ENCODE measurements at places on chromosomes 6 and 20.

- DNase-seq: no peak
Observed at GRCh38 chr20:60108397-60108796, 150.2 kb downstream of the CDH26 start.

DNA sequence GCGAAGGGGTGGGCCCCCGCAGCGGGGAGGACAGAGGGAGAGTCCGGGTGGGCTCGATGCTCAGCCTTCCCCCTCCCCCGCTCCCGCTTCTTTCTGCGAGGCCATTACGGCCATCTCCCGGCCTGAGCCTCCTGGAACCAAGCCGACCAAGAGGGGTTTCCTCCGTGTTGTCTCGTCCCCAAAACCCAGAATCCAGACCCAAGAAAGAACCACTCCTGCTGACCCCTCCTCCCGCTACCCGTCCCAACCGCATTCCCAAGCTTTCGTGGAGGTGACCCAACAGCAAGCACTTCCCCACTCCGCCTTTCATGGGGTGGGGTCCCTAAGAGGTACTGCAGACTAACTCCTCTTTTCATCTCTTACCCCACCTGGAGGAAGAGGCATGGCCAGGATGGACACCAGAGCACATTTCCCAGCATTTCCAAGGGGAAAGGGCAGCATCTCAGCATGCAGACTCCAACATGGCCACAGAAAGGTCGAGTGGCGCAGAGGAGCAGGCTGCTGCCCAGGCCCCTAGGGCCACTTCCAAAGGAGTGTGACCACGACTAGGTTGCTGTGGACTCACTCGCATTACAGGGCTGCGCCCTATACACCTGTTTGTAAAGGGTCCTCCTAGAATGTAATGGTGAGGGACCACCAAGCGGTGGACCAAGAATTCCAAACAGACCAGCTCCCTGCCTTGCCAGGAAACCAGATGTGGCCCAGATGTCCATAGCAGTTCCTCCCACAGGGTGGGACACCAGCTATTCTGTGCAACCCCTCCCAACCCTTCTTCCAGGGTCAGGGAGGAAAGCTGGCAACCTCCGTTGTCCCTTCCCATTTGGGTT lies 53.4 kb downstream of the MRPL14 start:
- no peak for DNase-seq

DNA sequence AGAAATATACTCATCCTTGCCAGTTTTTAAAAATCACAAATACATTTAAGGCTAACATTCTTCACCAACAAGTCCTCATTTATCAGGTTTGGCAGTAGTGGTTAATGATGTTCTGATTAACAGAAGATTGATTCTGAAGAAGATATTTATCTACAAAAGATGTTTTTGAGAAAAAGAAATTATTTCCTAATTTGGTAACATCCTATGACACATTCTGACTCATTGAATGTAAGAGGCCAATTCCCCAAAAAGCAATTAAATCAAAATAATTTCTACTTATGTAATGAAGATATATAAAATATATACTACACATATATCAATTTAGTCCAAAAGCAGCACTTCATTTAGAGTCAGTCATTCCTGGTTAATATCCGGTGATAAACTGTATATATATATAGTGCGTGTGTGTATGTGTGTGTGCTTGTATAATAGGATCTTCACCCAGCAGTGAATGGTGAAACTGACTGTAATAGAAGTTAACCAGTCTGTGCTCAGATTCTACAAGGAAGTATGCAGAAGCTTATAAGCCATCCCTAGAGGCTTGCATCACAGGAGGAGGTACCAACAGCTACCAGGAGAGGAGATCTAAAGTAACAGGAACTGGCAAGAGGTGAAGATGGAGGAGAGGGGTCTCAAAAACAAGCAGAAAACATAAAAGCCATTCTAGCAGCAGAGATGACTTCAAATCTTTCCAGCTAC lies 82.9 kb upstream of the MARCKS start:
- no peak for DNase-seq

GRCh38 chr20:31710423-31711108 lies 12.1 kb downstream of the BCL2L1 start:
- DNase-seq: no peak

GRCh38 chr6:170101281-170102035 lies 189.4 kb downstream of the DLL1 start:
- DNase-seq: no peak

GRCh38 chr6:60681806-60682205 lies 1604.2 kb downstream of the KHDRBS2 start:
- no peak for DNase-seq

DNA sequence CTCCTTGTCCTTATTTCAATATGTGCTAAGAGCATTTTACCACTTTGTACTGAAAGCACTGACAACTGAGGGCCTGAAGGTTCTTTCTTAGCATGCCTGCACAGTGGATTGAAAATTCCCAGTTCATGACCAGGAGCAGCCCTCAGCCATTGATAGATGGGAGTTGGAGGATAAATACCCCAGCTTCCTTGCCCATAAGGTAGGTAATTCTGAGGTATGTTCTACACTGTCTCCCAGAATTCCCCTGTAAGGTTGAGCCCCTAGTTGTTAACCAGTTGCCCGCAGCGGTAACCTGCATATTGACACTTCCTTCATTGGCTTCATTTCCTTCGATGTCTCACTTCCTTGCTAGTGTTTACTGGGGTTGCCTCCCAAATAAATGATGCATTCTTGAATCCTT lies 162.0 kb downstream of the CDC5L start:
- no peak for DNase-seq

- no peak for DNase-seq
Observed at GRCh38 chr20:50916257-50916656, 15.0 kb downstream of the ADNP start.

DNA sequence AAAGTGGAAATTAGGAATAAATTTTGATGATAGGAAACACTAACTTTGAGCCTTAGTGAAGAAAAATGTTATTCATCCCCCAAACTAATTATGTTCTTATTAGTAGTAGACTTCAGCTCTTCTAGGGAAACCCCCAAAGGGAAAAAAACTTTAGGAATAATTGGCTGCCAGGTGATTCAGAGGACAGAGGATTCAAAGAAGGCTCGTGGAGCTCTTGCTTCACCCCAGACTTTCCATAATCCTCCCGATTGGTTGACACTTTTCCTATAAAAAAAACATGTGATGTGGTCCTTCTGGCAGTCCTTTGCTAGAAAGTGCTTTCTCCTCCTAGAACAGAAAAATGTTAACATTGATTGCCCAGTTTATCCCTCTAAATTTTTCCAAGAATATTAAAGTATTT lies 5.6 kb upstream of the CCDC170 start:
- DNase-seq: no peak

DNA sequence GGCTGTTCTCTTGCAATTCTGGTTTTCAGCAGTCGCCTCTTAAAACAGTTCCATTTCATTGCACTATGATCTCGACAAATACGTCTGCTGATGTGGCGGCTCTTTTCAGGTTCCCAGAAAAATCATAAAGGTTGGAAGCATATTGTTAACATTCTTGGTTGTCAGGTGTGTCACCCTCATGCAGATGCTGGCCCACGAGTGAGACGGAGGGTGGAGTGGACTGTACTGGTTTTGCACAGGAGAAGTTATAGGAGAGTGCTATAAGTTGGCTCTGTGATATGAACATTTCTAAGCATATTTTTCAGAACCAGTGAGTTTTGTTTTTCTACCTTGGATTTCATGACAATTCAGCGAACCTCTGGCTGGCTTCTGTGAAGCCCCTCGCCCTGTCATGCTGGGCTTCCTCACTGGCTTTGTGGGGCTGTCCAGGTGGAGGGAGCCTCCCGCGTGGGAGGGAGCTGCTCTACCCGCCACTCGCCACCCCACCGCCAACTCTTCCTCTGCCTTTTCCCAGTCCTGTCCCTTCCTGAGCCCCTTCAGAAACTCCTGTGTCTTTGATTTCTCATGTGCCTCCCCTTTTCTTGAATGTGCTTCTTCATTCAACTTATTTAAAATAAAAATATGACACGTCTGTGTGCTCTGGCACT lies 10.6 kb downstream of the IRF4 start:
- no peak for DNase-seq

DNA sequence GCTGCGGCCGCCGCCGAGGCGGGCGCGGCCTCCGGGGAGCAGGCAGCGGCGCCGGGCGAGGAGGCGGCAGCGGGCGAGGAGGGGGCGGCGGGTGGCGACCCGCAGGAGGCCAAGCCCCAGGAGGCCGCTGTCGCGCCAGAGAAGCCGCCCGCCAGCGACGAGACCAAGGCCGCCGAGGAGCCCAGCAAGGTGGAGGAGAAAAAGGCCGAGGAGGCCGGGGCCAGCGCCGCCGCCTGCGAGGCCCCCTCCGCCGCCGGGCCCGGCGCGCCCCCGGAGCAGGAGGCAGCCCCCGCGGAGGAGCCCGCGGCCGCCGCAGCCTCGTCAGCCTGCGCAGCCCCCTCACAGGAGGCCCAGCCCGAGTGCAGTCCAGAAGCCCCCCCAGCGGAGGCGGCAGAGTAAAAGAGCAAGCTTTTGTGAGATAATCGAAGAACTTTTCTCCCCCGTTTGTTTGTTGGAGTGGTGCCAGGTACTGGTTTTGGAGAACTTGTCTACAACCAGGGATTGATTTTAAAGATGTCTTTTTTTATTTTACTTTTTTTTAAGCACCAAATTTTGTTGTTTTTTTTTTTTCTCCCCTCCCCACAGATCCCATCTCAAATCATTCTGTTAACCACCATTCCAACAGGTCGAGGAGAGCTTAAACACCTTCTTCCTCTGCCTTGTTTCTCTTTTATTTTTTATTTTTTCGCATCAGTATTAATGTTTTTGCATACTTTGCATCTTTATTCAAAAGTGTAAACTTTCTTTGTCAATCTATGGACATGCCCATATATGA lies 3.2 kb downstream of the MARCKS start:
- DNase-seq: no peak

- no peak for DNase-seq
Observed at GRCh38 chr20:16209357-16209756, 363.9 kb downstream of the KIF16B start.

- no peak for DNase-seq
Observed at GRCh38 chr6:3729603-3730344, 21.7 kb downstream of the PXDC1 start.

DNA sequence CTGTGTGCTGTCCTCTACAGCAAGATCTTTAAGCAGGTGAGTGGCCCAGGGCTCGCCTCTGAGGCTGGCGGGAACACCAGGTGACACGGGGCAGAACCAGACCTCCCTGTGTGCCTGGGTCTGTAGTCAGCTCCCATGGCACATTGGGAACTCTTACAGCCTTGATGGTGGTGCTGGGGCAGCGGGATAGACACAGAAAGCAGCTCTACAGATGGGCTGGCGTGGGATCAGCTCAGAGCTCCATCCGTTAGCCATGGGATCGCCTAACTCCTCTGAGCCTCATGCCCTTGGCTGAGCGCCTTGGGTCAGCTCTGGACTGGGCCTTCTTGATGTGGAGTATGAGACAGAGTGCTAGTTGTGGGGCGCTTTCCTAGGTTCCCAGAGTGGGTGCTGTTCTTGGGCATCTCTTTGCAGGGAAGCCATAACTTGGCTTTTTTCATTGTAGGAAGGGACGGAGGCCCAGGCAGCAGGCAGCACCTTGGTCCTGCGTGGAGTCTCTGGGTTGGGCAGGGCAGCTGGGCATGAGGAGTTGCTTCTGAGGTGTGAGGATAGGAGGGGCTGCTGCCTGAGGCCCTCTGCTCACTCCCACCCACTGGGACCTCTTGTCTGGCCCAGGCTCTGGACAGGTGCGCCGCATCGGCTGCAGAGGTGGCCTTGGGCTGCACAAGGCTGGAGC lies 51.3 kb downstream of the EFCAB8 start:
- DNase-seq: no peak

- DNase-seq: no peak
Observed at GRCh38 chr6:153525998-153526397, 394.9 kb upstream of the RGS17 start.

- DNase-seq: no peak
Observed at GRCh38 chr6:161091972-161092701, 100.6 kb downstream of the MAP3K4 start.

- DNase-seq: no peak
Observed at GRCh38 chr6:47277702-47278101, 32.0 kb downstream of the TNFRSF21 start.

DNA sequence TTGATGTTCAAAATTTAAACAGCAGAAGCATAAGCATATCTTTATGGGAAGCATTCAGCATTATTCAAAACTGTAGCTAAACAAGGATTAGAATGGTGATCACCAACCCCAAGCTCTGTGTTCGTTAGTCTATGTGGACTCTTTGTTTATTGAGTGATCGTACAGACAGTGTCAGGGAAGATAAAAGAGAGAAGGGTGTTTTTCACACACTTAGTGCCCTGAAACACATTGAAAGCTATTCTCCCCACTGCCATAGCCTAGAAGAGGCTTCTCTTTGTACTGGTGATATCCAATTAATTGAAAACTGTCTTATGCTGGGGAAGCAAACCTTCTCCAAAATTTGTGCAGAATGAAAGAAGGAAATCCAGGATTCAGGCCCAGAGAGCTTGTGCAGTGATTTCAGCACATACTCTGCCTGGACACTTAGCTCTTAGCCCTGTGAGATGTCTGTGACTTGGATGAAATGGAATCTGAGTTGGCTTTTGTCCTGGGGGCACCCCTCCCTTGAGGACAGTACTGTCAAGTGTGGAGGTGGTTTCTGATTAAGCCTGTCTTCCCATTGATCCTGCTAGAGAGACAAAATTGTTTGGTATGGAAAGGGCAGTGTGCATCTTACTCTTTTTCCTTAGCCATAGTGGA lies 125.7 kb upstream of the MTHFD1L start:
- DNase-seq: no peak

All from stimulated activated CD4-positive, alpha-beta T cell treated with anti-CD3 and anti-CD28 coated beads, Interleukin-4, amount 100 ng/mL, for 1 hour (primary cell).